Effector memory CD8-positive, alpha-beta T cell (primary cell): ENCODE measurements at places on chromosomes 1 and 21.

DNA sequence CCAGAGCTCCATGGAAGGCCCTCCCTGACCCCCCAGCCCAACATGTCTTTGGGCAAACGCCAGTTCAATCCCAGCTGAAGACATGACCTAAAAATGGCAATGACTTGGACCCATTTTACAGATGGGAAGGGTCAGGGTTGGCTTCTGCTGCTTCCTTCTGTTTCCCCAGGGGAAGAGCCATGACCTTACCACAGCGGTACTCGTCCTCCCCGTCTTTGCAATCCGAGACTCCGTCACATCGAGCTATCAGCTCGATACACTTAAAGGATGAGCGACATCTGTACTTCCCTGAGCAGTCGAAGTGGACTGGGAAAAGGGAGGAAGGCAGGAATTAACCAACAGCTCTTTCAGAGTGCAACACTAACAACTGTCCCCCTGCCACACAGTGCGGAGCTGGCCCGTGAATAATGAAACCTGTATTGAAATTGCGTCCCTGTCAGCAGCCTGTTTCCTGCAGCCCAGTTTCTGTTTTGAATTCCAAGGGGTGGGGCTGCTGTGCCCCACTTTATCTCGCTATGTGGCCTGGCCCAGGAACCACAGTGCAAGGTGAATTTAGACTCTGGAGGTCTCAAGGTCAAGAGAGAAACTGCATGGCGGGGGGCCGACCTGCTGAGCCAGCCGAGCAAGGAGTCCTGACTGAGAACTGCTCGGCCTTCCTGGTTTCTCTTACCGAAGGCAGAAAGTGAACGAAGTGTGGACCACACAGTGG, 7.0 kb downstream of the TMPRSS3 start:
- no peak for DNase-seq

- DNase-seq = no peak
Measured at GRCh38 chr1:59979666-59980065, 53.1 kb upstream of the CYP2J2 start.

GRCh38 chr1:15120251-15120945, 33.1 kb upstream of the TMEM51 start:
- DNase-seq = no peak

DNA sequence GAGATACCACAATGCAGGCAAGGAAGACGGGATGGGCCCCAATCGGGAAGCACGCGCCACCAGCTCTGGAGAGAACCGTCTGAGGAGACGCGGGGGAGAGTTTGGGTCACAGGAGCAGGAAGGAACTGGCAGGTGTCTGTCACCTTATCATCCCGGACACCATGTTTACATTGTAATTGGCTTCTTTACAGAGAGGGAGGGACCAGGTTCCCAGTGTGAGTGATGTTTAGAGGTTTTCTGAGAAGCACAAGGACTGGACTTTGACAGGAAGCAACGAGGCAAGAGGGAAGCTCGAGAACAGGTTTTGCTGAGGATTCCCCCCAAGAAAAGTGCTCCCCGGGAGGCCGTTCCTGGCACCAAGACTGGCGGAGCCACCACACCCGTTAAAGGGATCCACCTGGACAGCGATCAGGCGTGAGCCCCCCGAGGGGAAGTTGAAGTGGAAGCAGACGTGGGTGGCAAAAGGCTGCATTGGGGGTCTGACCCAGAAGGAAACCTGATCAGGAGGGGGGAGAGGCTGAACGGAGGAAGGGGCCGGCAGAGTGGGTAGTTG, 957 bp downstream of the EPS15 start:
- DNase-seq = peak; percentile 46

- DNase-seq = no peak
Measured at GRCh38 chr1:157407917-157408525, 144.3 kb downstream of the FCRL5 start.

DNA sequence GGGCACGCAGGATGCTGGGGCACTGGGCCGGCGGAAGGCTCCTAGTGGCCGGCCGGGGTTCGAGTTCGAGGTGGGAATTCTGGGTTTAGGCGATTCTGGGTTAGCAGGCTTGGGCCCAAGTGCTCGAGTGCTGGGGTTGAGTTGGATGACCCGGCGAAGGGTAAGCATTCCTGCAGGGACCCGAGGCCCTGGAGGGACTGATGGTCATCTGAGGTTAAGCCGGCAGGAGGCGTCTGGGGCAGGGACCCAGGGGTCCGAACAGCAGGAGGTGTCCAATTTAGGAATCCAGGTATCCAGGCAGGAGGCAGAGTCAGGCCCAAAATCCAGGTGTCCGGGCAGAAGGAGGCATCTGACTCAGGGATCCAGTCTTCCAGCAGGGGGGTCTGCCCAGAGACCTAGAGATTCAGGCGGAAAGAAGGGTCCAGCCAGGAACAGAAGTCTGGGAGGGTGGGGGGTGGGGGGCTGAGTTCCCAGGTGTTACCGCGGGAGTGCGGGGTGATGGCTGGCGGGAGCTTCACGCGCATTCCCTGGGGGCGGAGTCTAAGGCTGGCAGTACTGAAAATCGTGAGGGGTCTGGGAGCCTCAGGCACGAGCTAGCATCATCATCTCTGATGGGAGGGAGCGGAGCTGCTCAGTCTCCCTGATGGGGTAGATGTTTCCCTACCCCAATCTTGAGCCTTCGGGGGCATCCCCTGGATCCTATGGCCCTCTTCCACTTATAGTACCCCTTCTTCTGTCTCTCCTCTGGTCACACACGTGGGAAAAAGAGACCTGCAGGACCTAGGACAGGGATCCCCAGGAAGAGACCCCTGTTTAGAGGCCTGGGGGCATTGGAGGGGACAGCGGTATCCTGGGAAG, 585 bp downstream of the GPR3 start:
- DNase-seq = no peak

DNA sequence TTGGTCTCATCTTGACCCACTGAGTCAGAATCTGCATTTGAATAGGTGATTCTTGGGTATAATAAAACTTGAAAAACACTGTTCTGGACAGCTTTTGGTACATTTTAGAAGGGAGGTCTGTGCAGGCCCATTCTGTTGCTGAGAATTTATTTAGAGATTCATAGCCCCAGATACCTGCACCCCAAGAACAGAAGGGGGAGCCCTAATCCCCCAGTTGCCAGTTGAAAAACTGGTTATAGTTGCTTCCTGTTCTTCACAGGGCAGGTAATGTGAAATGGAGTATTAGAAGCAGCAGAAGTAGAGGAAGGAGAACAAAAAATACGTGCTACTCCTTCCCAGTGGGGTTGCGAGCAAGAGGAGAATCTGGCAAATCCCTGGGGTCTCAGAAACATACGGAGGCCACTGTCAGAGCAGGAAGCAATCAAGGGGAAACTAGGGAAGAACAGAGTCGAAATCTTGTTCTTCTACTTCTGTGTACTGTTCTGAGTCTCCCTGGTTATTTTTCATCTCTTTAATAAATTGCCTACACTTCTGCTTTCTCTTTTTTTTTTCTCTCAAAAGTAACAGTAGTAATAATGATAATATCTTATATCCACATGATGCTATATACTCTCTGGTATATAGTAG, 4.6 kb upstream of the CLCA2 start:
- DNase-seq = peak; percentile 25

DNA sequence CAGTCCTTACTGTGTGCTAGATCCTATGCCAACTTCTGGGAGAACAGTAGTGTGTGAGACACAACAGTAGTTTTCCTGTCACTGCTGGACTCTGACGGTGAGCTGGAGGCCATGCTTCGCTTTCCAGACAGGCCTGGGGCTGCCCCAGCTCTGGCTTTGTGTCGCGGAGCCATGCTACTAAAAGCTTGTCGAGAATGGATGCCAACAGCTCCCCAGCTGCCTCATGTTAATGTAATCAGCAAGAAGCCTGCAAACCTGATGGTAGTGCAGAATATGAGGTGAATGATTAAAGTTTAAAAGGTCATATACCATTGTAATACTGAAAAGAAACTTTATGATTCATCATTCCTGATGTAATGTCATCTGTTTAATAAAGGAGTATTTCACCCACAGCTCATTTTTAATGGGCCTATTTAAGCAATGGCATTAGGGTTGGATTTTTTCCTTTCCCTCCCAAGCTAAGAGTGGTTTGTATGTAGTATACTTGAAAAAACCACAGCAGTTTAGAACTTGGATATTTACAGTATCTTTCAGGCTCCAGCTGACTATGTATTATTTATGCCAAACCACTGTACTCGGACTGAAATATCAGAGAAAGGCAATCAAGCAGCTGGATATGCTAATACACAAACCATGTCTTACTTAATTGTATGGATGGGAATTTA, 343.0 kb downstream of the NUF2 start:
- no peak for DNase-seq

- DNase-seq = no peak
Measured at GRCh38 chr1:229999004-229999670, 67.9 kb upstream of the GALNT2 start.

- DNase-seq = no peak
Measured at GRCh38 chr1:25817840-25818501, 1.8 kb upstream of the MTFR1L start.

- DNase-seq = no peak
Measured at GRCh38 chr1:246435421-246436041, 71.5 kb downstream of the SMYD3 start.

DNA sequence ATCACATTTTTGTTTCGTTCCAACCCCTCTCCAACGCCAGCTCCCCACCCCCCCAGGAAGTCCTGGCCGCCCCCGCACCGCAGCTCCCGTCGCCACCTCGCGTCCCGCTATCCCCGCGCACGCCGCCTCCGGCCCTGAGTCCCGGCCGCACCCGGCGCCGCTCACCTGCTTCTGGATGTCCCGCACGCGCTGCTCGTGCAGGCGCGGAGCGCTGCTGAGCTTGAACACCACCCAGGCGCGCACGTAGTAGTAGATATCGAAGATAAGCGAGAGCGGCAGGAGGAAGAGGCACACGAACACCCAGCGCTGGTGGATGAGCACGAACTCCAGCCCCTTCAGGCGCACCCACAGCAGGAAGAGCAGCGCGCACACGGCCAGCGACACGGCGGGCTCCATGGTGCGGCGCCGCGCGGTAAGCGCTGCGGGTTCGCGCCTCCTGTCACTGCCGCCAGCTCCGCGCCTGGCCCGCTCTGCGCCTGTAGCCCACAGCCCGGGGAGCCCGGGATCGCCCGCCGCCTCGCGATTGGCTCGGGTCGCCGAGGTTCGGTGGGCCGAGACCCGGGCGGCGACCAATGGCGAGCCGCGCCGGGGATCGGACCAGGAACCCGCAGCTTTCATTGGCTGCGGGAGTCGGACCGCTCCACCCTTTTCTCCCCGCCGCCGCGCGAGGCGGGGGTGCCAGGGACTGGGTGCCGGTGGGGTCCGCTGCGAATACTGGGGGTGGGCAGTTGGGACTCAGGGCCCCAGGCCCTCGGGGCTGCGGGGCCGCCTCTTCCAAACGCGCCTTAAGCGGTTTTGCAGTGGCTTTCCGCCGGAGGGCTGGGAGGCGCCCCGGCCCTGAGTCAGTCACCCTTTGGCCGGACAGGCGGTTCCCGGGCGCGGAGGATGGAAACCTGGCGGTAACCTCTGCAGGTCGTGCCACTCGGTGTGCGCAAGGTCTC, at the start of gene DHCR24:
Gene DHCR24, minus strand, starts transcription at position 472 of the 941 bp plus-strand sequence. Its CDS starts 76 bp downstream, at position 396.
- DNase-seq = peak; percentile 43

DNA sequence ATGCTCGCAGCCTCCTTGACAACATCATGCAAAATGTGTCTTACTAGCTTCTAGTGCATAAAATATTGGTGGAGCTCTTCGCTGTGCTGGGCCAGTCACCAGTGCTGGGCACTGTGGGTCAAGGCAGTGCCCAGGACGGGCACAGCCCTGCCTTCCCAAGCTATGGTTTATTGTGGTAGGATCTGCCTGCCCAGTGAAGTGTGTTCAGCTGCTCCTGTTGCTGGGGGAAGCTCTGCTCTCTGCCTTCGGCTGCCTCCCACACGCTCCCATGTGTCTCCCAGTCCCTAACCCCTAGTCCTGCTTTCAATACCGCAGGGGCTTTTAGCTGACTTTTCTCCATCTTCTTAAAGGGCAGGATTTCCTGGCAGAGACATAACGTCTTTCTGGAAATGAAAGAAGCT, 15.7 kb downstream of the EPHX1 start:
- no peak for DNase-seq

DNA sequence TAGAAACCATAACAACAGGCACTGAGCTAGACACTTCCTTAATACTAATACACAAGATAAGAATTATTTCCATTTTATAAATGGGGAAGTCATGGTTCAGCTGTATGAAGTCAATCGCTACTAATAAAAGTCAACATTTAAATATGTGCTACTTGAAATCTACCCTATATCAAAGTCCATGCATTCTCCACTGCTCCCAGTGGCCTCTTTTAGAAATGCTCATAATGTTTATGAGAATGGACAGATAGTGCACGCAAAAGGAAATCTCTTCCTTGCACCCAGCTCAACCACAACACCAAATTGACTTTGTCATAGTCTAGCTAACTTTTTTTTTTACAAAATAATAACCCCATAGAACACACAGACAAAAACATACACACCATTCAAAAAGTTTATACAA, 281.7 kb upstream of the CXADR start:
- DNase-seq = no peak

DNA sequence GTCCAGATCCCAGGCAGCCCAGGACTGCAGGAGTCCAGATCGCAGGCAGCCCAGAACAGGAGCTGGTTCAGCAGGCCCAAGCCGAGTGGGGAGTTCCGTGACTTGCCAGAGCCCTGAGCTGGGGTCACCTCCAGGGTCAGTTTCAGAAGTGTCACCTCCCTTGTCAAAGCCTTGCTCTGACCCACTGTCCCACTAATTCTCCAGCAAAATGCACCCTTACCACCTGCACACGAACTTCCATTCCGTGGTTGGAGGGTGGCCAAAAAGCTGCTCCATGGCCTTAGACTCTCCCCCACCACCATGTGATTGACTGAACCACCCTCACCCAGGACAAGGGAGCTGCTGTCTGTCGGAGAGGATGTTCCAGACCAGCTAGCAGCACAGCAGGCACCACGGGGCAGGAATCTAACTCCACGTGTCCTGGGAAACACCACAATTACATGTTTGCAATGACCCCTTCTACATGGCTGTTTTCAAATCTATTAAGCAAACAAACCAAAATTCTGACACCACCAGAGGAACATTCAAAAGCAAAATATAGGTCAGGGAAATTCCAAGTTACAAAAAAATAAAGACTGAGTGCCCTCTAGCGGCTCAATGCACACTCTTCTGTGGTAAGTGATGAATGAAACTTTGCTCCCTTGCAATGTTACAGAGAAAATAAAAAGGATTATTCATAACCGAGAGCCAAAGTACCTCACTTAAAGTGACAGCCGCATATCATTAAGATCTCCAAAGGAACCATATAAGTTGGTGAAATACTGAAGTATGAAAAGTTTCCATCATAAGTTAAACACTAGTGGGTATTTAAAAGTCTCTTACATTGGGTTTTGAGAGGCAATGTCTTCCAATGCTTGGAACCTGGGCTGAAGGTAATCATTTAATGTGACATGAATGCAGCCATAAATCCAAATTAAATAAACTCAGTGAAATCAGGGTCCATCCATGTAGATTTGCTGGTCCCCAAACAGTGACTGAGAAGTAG, 76.3 kb downstream of the NPHP4 start:
- peak; percentile 12 for DNase-seq

DNA sequence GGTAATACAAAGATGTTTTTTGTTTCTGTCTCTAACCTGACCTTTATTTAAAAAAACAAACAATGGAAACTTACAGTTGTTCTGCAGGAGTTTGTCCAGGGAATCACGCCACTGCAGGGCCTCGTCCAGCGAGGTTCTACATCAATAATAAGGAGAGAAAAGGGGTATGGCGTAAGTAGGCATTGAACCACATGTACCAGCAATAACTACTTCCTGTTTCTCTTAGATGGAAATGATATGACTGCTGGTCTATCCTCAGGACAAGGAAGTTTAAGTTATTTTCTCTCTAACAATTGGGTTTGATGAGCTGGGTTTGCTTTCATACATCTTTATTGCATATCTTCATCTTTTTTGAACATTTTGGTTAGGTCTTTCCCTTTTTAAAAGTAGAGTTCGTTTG, 40.9 kb downstream of the RGS5 start:
- DNase-seq = no peak
